ENCODE measurements at places on chromosomes 3 and 15.

DNA sequence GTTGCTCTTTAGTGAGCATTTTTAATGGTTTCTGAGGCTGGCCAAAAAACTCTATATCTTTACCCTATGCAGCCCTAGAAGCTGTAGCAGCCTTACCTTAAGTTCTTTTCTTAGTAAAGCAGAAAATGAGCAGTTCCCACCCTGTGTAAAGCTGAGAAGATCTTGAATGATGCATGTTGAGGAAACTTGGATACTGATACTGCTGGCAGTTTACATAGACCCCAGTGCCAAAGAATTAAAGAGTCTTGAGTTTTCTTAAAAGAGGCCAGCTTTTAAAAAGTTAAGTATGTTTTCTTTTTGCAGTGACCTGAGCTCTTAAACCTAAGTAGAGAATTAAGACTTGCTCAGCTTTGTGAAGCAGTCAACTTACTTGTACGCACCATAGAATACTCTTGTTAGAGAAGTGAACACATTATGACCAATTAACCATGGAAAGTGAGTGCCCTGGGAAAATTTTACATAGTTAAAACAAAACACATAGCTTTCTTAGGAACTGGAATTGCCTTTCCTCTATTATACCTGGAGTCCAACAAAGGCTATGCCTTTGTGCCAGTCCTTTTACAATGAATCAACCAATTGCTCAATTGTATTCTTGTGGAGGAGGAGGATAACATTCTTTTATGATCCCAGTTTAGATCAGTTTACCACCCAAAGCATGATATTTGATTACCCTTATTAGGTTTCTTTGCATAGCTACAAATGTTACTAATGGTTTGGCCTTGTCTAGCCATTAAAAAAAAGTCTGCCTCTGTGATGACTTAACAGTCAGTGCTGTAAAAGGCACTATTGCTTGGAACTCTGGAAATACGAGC is 28.4 kb downstream of the PLS1 start:
- no peak for DNase-seq

DNA sequence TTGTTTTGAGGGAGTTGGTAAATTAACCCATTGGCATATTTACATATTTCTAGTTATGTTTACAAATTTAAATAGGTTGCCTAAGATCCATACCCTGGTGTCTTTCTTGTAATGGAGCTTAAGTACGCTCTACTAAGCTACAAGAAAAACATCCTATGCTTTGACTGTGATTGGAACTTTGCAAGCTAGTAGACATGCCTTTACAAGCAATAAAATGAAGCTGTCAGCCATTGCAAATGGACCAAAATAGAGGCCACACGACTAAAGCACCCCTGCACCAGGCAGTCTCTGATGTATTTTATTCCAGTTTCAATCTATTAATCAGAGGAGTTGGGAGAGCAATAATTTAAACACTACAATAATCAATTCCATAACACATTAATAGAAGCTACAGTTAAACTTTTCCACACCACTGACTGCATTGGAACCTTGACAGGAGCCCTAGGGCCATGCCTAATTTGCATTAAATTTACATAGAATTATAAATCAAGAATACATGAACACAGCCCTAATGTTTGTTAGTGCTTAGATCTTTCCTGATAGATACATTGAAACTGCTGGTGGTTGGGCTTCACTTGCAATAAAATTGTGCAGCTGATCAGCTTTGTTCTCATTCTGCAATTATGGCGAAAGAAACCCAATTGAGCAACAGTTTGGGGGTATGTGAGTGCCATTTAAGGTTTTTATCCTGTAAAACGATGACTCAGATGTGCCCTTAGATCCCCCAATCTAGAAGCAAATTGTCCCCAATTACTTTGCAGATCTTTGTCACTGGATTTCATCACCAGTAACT is 360.1 kb downstream of the LSAMP start:
- no peak for DNase-seq

DNA sequence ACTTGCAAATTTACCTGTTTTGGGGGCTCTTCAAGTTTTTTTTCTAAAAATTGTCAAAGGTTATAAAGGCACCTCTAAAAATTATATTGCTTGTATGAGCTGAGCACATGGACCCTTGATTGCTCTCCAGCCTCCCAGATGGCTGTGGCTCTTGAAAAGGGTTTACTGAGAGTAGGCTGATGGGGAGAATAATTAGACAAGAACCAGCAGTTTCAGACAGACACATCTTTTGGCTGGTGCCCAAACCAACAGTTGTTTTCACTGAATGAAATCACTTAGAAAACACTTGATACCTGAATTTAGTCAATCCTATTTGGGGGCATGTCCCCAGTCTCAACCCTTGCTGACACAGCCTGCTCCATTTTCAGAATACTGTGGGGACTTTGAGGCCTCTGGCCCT is 217.6 kb downstream of the KBTBD8 start:
- no peak for DNase-seq

DNA sequence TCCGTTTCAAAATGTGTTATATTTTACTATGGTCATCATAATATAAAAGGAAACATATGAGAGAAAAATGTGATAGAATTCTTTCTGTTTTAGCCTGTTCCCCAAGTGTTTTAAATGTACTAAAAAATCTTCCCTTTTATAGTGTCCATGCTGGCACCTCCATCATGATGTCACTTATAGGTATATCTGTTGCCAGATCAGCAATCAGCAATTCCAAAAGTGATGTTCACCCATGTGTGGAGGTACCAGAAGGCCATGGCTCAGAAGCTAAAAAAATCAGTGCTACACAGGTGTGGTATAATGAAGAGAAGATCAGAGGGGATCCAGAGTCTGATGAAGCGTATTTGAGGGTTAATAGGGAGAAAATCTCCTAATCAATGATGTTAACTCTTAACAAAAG is 1.1 kb upstream of the GPR15 start:
- no peak for DNase-seq

- DNase-seq, result no peak
Observed at GRCh38 chr3:115785782-115786181, 162.5 kb downstream of the GAP43 start.

GRCh38 chr3:15323063-15323462 is 9.3 kb downstream of the SH3BP5 start:
- DNase-seq, result no peak

DNA sequence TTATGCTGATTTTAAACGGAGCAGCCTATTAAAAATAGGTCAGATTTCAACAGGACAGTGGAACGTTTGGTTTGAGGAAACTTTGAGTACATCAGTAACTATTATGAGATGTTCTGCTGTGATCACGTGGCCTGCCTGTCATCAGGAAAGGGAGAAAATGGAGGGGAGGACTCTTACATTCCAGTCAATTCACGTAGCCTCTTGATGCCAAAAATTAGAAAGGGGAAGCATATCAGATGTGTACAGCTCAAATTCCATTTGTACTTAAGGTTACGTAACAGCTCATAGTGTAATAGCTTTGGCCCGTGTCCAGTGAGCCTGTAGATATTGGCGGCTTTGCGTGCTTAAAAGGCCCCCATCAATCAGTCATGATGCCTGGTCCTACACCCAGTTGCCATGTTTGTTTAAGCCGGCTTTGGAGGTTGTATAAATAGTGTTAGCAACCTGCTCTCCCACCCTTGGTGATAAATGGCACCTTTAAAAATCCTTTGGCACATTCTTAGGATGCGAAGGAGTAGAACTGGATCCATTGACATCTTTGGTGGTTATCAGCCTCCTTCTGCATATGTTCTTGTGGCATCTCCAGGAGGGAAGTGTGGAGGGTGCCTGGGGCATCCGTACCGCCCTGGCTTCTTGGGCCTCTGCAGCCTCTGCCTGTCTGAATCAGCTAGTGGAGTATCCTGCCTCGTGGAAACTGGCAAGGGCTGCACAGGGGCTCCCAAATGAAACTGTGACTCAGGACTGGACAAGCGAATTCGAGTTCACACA is 163.9 kb downstream of the THSD4 start:
- DNase-seq, result no peak

- DNase-seq, result no peak
Observed at GRCh38 chr3:72259755-72260587, 475.0 kb upstream of the PROK2 start.

DNA sequence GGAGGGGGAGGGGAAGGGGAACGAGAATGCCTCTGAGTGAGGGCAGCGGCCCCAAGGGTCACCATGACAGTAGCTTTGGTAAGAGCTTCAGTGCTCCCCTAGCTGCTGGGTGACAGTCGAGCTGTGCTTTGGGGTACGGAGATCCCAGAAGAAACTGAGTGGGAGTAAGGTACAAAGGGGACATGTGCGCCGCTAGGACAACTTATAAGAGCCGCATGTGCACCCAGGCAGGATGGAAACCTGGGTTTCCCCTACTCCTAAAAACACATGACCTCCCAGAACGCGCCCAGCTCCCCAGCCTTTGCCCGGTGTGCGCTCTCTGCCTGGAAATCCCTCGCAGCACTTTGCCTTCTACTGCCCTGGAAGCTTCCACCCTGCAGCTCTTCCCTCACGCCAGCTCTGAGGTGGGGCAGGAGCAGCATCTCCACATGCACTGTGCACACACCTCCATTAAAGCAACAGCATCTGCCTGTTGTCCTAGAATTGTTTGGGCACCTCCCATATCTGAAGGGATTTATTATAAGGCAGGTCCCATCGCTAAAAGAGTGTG is 232.2 kb downstream of the ADAMTS17 start:
- no peak for DNase-seq

- DNase-seq, result no peak
Observed at GRCh38 chr3:123113889-123114450, 47.1 kb downstream of the PDIA5 start.

DNA sequence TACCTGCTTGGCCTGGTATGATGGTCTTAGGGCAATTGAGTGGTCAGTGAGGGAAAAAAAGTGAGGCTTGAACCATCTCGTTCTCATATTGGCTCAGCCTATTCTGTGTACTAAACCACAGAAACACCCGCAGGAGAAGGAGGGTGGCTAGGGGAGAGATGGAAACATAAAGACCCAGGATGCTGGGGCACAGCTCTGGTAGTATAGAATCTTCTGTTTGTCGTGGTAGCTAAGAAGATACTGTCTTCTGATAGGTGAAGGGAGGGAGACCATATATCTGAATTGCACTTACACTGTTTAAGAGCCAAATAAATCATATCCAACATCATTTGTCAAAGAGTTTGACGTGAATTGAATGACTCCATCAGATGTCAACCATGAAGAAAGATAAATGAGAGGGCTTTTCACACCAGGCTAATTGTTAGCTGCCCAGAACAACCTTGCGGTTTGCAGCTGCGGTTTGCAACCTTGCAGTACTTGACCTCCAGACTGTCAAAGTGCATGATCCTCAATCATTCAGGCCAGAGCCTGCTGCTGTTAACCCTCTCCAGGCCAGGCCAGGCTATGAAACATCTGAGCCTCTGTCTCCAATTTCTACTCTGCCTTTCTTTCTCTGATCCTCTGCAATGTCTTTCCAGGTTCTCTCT is 40.9 kb upstream of the PIK3R4 start:
- no peak for DNase-seq

GRCh38 chr3:142495103-142495502 is 47.3 kb upstream of the XRN1 start:
- no peak for DNase-seq

- no peak for DNase-seq
Observed at GRCh38 chr3:177899275-177900067, 636.8 kb upstream of the KCNMB2 start.

GRCh38 chr3:4581920-4582611 is 88.9 kb downstream of the ITPR1 start:
- DNase-seq, result no peak

- DNase-seq, result no peak
Observed at GRCh38 chr3:43093006-43093405, 12.9 kb downstream of the POMGNT2 start.

GRCh38 chr3:13339833-13340232 is 80.3 kb downstream of the NUP210 start:
- DNase-seq, result no peak

- no peak for DNase-seq
Observed at GRCh38 chr3:158918008-158918407, 116.2 kb downstream of the MFSD1 start.

DNA sequence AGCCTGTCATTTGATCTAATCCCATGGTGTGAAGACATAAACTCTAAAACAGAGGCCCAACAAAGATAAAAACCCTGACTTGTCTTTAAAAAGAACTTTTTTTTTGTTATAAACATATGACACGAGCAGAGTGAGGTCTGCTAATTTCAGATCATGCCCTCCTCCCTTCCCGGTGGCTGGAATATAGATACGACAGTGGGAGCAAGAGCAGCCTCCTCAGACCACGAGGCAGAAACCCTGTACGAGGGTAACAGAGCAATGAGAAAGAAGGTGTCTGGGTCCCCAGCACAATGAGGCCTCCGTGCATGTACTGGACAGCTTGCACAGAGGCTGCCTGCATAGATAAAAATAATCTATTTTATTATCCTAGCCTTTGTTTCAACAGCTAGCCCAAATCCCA is 5.8 kb downstream of the TPRA1 start:
- no peak for DNase-seq

GRCh38 chr3:14791343-14791945 is 27.3 kb upstream of the FGD5 start:
- peak; percentile 14 for DNase-seq

GRCh38 chr3:20668411-20668810 is 482.4 kb upstream of the SGO1 start:
- DNase-seq, result no peak

GRCh38 chr3:141926929-141927328 is 50.5 kb downstream of the ATP1B3 start:
- DNase-seq, result no peak

DNA sequence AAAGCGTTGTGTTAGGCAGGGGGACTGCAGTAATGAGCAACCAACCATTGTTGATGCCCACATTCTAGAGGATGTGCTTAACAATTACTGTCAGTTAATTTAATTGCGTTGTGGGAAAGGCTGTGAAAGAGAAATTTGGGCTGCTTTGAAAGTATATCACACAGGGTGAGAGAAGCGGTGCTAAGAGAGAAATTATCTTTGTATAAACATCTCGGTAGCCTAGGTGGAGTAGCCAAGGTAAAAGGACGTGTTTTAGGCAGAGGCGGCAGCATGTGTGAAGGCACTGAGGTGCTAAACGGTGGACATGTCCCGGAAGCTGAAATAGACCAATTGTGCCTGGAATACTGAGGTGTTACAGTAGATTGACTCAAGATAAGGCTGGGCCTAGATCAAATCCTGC is 71.9 kb downstream of the UBE2E2 start:
- no peak for DNase-seq

- DNase-seq, result peak; percentile 79
Observed at GRCh38 chr3:111616417-111617105, 21.4 kb upstream of the ZBED2 start.

- DNase-seq, result no peak
Observed at GRCh38 chr3:157113832-157114505, 46.0 kb downstream of the CCNL1 start.

DNA sequence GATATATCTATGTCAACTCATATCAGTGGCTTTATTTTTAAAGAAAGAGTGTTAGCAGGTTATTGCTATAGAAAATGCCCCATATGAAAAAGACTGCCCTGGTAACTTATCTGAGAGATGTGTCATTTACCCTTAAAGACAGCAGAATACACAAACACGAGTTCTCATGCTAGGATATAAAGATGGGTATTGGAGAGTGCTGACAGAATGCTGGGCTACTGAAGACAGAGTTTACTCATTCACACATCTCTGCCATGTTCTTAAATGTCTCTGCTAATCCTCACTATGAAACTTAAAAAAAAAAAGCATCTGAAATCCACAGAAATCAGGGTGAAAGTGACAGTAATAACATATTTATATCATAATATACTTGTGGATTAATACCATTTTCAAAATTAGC is 126.7 kb downstream of the FOXP1 start:
- peak; percentile 43 for DNase-seq
